Activated CD4-positive, alpha-beta memory T cell treated with anti-CD3 and anti-CD28 coated beads, Interleukin-2, amount 10 ng/mL, durations not matched to agents 7 days and 5 days (primary cell): ENCODE measurements at places on chromosomes 16 and 17.

DNA sequence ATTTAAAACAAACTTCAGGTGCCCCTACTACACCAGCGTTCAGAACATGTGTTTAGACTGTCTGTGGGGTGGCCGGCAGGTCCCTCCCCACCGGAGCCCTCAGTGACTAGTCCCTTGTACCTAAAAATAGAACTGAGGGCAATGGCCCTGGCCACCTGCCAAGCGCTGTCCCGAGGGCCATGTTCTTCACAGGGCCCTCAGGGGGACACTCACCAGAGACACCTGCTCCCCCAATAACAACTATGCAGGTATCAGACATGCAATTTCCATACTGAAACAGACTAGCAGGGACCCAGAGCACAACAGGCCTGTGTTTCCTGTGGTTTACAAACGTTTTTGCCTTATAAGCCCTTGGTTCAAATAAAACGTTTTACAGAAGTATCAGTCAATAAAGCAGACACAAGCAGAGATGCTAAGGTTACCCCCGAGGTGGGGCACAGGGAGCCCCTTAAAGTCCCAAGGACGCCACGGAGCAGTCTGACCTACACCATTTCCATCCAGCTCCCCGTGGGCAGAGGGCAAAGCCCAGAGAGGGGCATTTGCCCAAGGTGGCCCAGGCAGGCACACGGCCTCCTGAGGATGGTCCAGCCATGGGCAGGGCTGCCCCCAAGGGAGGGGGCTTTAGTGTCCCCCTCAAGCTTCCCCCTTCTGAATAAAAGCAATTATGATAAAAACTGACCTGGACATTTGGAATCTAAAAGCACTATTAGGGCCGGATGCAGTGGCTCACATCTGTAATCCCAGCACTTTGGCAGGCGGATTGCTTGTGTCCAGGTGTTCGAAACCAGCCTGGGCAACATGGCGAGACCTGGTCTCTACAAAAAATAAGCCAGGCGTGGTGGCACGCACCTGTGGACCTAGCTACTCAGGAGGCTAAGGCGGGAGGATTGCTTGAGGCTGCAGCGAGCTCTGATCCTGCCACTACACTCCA, 896 bp upstream of the MYLK3 start:
- no peak overlapping the region for H3K4me3 ChIP-seq
- H3K27ac ChIP-seq: no peak overlapping the region

GRCh38 chr17:14808425-14808824, 456.7 kb downstream of the PMP22 start:
- no peak overlapping the region for H3K4me3 ChIP-seq
- H3K36me3 ChIP-seq: no peaks in the 10 kb centered on the region
- DNase-seq: no peak
- H3K4me1 ChIP-seq: no peaks in the 10 kb centered on the region
- no peak overlapping the region for H3K27ac ChIP-seq

DNA sequence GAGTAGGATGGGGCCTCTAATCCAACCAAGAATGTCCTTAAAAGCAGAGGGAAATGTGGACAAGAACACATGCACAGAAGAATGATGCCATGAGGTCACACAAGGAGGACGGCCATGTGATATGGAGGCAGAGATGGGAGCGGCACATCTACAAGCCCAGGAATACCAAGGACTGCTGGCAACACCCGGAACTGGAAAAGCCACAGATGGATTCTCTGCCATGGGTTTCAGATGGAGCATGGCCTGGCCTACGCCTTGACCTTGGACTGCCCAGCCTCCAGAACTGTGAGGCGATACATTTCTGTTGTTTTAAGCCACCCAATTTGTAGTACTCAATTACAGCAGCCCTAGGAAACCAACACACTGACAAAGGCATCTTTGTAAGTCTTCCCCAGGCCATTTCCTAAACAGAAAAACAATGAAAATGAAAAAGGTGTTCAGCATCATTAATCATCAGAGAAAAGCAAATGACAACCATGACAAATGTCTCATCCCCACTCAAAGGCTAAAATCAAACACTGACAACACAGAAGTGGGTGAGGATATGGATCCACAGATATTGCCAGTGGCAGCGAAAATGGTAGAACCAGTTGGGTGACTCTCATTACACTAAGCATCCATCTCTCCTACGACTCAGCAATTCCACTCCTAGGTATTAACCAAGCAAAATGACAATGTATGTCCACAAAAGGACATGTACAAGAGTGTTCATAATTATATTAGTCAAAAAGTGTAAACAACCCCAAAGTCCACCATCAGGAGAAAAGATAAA, 76.9 kb upstream of the CNEP1R1 start:
- no peak overlapping the region for H3K4me3 ChIP-seq
- DNase-seq: no peak
- H3K27me3 ChIP-seq: peaks cover 7% of the 10 kb centered on the region
- H3K27ac ChIP-seq: no peak overlapping the region
- H3K36me3 ChIP-seq: no peaks in the 10 kb centered on the region
- no peaks in the 10 kb centered on the region for H3K4me1 ChIP-seq

DNA sequence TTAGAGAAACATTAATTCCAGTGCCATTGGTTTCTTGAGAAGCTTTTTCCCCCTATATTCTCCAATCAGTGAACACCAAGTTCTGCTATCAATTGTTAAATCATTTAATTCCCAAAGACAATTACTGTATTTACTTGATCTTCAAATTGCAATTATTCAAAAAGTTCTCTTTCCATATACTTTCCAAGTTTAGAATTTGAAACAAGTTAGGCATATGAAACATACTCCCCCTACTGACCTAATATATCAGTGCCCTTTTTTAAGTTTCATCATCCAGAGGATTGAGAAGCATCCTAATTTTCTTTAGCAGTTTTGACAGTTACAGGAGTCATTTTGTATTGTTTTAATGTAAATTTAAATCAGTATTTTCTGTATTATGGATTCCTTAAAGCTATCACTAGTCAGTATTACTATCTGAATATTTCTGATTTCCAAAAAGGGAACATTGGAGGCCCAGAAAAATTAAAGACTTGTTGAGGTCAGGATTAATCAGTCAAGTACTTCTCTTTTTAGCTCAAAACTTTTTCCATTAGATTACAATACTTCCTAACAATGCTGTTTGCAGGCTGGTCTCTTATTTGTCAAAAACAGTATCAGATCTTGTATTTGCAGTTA, 16.3 kb downstream of the MEIOC start:
- no peaks in the 10 kb centered on the region for H3K27me3 ChIP-seq
- H3K27ac ChIP-seq: no peak overlapping the region
- DNase-seq: no peak
- no peaks in the 10 kb centered on the region for H3K4me1 ChIP-seq

- DNase-seq: no peak
- H3K36me3 ChIP-seq: peaks cover 10% of the 10 kb centered on the region
- H3K27me3 ChIP-seq: no peaks in the 10 kb centered on the region
These were observed 169.8 kb downstream of the LAT start for GRCh38 chr16:29154676-29155121.

DNA sequence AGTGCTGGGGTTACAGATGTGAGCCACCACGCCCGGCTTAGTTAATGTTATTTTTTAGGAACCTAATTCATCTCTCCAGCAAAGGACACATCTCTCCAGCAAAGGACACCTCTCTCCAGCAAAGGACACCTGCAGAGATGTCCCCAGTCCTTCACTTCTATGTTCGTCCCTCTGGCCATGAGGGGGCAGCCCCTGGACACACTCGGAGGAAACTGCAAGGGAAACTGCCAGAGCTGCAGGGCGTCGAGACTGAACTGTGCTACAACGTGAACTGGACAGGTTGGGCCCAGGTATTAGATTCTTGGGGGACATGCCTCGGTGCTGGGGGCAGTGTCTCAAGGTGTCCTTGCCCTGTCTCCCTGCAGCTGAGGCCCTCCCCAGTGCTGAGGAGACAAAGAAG, 4.7 kb downstream of the PFAS start:
- H3K36me3 ChIP-seq: peaks cover 26% of the 10 kb centered on the region
- H3K27ac ChIP-seq: no peak overlapping the region
- DNase-seq: no peak
- no peaks in the 10 kb centered on the region for H3K27me3 ChIP-seq
- H3K4me1 ChIP-seq: peaks cover 18% of the 10 kb centered on the region

GRCh38 chr17:49290690-49291359, 60.2 kb upstream of the PHOSPHO1 start:
- no peaks in the 10 kb centered on the region for H3K27me3 ChIP-seq
- H3K27ac ChIP-seq: no peak overlapping the region
- no peak overlapping the region for H3K4me3 ChIP-seq

DNA sequence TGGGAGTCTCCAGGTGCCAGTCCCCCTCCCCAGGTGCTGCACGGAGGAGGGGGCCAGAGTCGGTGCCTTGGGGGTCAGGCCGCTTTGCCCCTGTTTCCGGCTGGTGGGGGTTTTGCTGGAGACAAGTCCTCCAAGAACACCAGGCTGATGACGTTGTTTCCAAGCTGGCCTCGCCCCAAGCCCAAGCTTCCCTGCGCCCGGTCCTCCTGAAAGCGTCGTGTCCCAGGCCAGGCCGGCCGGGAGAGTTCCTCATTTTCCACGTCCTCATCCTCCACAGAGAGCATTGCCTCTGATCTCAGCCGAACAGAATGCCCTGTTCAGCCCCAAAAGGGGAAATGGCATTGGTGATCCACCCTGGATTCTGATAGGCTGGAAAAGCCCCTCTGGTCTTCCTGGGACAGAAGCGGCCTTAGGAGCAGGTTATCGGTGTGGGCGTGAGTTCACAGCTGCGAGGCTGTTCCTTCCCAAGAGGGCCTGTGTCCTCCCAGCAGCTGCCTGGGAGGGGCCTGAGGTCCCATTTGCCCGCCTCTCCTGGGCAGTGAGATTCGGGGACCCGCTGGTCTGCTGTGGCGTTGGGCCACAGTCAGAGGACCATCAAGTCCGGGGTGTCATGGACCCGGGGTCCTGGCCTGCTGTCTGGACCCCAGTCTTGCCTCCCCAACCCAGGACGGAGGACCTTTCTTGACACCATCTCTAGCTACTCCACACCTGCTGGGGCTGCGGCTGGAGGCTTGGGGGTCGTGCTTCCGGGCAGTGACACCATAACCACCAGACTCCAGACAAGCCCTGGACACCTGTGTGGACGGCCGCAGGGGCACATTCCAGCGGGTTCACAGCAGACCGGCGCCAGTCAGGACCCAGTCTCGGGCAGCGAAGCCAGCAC, 7.1 kb downstream of the SOX8 start:
- no peak for DNase-seq
- no peaks in the 10 kb centered on the region for H3K27me3 ChIP-seq
- H3K4me1 ChIP-seq: no peaks in the 10 kb centered on the region
- H3K36me3 ChIP-seq: no peaks in the 10 kb centered on the region
